ENCODE measurements at places on chromosomes 6 and 20.
A peak's percentile ranks its signal among the peaks of the same experiment; 100 is the strongest.

DNA sequence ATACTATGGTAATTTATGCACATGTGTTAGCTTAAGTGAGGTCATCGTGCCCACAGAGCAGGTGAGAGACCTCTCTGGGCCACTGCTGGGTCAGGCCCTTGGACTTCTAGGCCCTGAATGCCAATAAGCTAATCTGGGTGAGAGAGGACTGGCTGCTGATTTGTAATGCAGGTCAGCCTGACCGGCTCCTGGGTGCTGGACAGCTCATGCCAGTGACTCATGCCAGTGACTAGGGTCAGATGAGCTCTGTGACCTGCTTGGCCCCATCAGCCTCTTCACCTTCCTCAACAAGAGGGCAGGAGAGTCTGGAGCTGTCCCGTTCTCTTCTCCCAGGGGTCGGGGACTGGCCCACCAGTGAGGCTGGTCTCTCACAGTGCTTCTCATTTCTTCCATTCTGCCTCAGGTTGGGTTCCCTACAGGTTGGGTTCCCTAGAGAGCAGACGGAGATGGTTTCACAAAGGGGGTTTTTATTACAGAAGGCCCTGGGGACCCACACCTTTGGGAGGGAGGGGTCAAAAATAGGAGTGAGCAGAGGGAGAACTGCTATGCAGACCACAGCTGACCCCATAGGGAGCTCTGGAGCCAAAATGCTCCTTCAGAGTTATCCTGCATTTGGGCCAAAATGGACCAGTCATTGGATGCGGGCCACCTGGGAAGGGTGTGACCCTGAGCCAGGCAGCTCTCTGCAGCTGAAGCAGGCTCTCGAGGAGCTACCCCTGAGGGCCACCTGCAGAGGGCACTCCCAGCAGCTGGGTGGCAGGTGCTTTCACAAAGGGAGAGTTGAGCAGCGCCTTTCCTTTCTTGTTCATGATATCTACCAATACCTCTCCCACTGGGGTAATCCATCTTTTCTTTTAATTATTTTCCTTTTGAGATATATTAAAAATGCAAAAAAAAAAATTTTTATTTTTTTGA lies 2.2 kb upstream of the OXT start:
- DNase-seq, result peak; percentile 37

- DNase-seq, result no peak
These were observed 7.4 kb upstream of the PLCB1 start for GRCh38 chr20:8124639-8125038.

GRCh38 chr20:34189572-34190163 lies 51.6 kb upstream of the ASIP start:
- no peak for DNase-seq

- DNase-seq, result no peak
These were observed 503.8 kb downstream of the TFAP2B start for GRCh38 chr6:51322505-51322904.

GRCh38 chr6:44219053-44219814 lies 2.5 kb downstream of the MYMX start:
- DNase-seq, result peak; percentile 11

GRCh38 chr6:49342410-49342809 lies 120.6 kb downstream of the MMUT start:
- no peak for DNase-seq

DNA sequence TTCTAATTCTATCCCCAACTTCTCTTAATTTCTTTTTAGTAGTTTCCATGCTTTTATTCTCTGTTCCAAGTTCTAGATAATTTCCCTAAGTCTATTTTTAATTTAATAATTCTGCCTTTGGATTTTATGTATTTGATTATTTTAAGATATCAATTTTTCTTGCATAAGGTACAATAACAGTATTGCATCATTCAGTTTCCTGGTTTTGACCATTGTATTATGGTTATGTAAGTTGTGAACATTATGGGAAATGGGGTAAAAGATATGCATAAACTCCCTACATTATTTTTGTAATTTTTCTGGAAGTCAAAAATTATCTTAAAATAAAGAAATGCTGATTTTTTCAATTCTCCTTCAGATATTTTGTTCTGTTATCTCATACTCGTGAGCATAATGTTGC lies 21.1 kb upstream of the CENPW start:
- DNase-seq, result no peak

GRCh38 chr6:90494067-90494780 lies 92.6 kb downstream of the MAP3K7 start:
- no peak for DNase-seq

DNA sequence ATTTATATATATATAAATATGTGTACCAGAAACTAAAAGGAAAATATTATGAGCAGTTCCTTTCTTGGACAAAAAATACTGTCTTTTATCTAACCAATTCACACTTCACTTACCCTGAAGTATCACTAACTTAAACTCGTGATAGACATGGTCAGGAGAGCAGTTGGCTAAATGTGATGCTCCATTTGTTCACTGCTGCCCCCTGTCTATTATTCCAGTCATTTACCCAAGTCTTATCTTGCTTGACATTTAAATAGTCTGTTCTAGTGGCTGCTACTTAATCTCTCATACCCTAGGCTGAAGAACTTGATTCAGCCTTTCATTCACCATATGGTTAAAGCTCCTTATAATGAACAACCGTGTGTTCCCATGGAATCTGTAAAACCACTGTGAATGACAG lies 789.6 kb upstream of the EYS start:
- no peak for DNase-seq

- no peak for DNase-seq
These were observed 76.1 kb upstream of the TPD52L1 start for GRCh38 chr6:125077453-125077852.

DNA sequence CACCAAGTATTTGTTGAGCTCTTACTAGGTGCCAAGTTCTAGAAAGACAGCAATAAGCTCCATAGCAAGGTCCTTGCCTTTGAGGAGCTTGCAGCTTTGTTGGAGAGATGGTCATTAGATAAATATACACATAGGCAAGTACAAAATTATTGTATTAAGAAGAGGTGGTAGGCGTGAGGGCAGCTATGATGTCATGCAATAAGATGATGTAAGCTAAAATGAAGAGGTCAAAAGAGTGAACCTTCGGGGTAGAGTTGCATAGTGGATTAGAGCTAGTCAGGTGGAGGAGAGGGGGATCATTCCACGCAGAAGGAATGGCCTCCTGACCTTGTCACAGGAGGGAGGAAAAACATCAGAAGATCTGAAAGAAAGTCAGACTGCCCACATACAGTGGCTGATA lies 141.9 kb upstream of the PCSK2 start:
- DNase-seq, result no peak

- peak; percentile 28 for DNase-seq
These were observed 7.6 kb upstream of the HLA-DRA start for GRCh38 chr6:32432050-32432450.

- DNase-seq, result no peak
These were observed 142.7 kb downstream of the PTPRT start for GRCh38 chr20:43046966-43047365.

- DNase-seq, result peak; percentile 71
These were observed 15.8 kb upstream of the RNF182 start for GRCh38 chr6:13908955-13909381.

- no peak for DNase-seq
These were observed 148.5 kb downstream of the FOXC1 start for GRCh38 chr6:1758076-1758679.

DNA sequence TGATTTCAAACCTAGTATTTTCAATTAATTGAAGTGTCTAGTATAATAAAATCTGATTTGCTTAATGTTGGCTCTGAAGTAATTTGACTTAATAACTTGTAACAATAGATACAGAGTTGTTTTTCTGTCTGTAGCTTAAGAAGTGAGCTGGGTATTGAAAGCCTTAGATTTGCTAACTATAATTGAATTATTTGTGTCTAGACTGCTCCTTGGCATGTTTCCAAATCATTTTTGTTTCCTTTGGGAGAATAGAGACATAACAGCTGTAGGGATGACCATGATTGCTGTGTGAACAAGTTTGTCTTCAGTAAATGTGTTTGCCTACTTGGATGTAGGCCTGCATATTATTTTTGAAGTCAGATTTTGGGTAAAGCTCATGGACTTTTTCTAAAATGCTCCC lies 115.4 kb downstream of the SCAF8 start:
- DNase-seq, result no peak

DNA sequence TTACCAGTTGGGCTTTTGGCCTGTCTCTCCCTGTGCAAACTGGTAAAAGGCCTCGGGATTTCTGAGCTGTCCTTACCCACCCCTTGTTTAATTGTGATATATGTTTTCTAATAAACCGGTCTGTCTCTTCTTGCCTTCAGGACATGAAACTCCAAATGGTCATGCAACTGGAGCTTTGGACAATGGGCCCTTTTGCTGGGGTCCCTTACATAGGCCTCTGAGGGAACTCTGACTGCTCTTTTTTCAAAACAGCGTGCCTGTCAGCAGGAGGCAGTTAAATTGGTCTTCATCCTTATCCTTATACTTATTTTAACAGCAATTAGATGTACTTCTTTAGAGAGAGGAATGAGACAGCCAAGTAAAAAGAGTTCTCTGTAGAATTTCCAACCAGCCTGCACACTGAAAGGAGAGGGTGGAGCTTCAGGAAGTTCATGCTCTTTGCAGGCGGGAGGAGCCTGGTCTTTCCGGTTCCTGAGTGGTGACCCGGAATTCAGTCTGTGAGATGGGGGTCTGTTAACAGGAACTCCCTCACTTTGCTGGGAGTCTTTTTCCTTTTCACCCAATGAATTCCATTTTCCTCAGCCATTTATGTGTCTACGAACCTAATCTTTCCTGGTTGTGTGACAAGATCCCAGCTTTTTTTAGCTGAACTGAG lies 299.6 kb upstream of the GJE1 start:
- peak; percentile 38 for DNase-seq

DNA sequence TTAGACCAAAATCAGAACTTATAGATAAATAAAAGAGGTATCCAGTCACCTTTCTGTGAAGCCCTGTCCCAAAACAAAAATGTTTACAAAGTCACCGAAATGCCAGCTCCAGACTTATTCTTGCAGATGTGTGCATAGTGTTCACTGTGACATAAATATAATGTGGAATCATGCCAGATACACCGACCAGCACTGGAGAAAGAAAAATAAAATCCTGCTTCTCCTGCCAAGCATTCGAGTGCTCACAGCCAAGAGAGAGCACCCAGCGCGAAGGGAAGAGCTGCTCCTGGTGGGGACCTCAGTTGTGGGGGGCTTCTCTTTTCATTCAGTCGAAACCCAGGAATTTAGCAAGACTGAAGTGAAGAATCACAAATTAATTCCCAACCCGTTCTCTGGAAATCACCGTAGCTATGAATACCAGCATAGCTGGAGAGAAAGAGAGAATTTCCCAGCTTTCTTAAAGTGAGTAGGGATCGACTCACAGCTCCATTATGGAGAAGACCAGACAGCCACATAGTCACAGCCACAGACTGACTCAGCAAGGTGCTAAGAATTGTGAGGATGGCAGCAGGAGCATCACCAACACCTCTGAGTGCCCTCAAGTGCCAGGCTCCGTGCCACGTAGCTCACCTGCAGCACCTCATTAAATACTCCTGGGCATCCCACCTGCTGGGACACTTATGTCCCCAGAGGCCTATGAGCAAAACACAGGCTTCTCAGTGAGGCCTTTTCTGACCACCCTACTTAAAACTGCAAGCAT lies 33.2 kb downstream of the BFSP1 start:
- DNase-seq, result no peak

DNA sequence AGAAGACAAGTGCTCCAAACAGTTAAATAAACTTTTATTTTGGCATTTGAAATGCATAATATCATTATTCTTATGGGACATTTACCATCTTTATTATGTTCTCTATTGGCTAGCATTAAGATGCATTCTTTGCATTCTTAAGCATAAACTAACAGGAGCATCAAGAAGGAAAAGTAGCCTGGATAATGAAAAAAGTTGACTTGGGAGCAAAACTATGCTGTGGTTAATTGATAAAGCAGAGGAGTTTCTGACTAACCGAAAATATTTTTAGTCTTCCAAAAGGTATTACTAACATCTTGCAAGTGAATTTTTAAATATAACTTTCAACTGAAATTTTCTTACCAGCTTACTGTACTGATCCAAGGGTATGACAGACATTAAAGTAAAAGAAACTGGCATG lies 140.3 kb downstream of the FLRT3 start:
- DNase-seq, result no peak

DNA sequence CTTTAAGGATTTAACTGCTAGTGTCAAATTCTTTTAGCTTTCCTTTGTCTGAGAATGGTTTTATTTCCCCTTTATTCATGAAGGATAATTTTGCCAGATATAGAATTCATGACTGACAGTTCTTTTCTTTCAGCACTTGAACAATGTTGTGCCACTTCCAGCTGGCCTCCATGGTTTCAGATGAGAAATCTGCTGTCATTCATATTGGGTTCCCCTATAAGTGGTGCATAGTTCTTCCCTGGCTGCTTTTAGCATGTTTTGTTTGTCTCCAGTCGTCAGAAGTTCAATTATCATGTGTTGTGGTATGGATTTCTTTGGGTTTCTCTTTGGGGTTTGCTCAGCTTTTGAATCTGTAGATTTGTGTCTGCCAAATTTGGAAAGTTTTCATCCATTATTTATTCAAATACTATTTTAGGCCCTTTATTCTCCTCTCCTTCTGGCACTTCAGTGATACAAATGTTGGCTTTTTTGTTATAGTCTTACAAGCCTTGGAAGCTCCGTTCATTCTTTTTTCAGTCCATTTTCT lies 76.3 kb upstream of the TGM3 start:
- DNase-seq, result no peak

GRCh38 chr6:25465941-25466340 lies 186.1 kb upstream of the SCGN start:
- no peak for DNase-seq

- DNase-seq, result peak; percentile 64
These were observed 48.4 kb downstream of the CPXM1 start for GRCh38 chr20:2751878-2752566.

- DNase-seq, result no peak
These were observed 219.2 kb downstream of the CLVS2 start for GRCh38 chr6:123215211-123215610.

- DNase-seq, result peak; percentile 32
These were observed 142.8 kb downstream of the DLL1 start for GRCh38 chr6:170147832-170148708.

DNA sequence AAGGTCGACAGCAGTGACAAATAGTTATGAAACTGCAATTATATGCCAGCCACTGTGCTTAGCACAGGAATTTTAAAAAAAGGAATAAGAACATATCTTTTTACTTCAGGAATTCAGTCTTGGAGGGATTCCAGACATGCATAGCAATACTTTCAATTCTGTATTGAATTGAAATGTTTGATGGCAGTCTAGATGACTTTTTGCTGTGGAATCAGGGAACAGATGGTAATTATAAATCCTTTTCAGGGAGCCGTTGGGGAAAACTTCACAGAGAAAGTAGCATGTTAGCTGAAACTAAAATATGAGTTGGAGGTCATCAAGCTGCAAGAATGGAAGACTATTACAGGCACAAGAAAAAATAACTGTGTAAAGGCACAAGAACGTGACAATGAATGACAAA lies 74.8 kb downstream of the IMPG1 start:
- DNase-seq, result no peak

Measured in CD4-positive, alpha-beta memory T cell (primary cell).